ENCODE measurements at places on chromosomes 1 and 21.

- DNase-seq: no peak
These were observed 6.2 kb downstream of the SH2D5 start for GRCh38 chr1:20726118-20726911.

DNA sequence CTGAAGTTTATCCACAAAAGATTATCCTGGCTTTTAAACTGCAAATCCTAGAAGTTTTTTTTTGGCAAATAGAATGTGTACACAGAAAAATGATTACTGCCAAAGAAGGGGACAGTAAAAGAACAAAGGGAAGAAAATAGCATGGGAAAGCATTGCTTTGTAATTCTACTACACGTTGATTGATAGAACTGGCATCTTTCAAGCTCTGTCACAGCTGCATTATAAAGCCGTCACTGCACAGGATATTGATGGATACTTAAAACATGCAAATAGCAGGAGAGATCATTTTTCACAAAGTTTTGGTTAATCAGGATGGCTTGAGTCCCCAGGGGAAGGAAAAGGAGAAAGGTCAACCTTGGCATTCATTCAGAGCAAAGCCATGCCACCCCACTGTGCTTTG is 183.7 kb upstream of the RRP15 start:
- no peak for DNase-seq

- DNase-seq: no peak
These were observed 47.8 kb downstream of the FMN2 start for GRCh38 chr1:240139511-240139910.

DNA sequence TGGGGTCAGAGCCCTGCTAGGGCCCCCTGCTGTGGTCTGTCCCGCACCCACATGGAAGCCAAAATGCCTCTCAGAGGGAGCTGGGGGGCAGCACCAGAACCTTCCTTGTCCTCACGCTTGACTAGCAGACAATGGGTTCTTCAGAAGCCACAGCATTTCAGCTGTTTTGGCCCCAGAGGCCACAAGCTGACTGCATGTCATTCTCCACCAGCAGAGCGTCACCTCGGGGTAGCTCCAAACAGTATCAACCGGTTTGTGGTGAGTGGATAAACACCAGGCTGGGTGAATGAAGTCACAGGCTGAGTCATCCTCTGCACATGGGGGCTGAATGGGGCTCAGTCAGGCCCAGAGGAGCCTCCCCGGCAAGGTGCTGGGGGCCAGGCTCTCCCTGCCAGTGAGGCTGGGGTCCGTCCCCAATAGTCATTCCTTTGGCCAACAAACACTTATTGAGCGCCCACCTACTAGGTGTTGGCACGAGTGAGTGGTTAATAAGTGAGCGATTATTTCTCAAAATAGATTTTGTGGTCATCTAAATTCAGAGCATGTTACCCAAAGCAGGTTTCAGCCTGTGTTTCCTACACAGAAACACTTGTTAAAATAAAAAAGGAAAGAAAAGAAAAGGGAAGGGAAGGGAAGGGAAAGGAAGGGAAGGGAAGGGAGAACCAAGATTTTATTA is 9.1 kb downstream of the OLIG1 start:
- DNase-seq: peak; percentile 9

- no peak for DNase-seq
These were observed 9.9 kb downstream of the SEC16B start for GRCh38 chr1:177959811-177960515.
